Stimulated activated CD8-positive, alpha-beta memory T cell treated with anti-CD3 and anti-CD28 coated beads, Interleukin-2, amount 100 ng/mL, for 1 hour (primary cell): ENCODE measurements at places on chromosomes 13 and 19.

DNA sequence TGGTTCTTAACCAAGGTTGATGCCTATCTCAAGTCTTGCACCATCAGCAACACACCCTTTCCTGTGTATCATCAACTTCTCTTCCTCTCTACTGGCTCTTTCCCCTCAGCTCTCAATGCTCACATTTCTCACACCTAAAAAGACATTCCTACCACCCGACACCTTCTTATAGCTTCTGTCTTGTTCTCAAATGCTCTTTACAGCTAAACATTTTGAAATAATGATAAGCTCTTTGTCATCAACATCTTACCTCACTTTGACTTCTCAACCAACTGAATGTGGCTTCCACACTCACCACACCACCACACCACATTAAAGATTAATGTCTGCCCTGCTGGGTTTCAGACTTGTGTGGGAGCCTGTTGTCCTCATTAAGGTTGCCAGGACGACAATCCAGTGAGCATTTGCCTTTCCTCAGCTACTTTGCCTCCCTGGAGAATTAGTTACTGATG is 67.8 kb downstream of the RXFP2 start:
- peak; percentile 14 for DNase-seq

DNA sequence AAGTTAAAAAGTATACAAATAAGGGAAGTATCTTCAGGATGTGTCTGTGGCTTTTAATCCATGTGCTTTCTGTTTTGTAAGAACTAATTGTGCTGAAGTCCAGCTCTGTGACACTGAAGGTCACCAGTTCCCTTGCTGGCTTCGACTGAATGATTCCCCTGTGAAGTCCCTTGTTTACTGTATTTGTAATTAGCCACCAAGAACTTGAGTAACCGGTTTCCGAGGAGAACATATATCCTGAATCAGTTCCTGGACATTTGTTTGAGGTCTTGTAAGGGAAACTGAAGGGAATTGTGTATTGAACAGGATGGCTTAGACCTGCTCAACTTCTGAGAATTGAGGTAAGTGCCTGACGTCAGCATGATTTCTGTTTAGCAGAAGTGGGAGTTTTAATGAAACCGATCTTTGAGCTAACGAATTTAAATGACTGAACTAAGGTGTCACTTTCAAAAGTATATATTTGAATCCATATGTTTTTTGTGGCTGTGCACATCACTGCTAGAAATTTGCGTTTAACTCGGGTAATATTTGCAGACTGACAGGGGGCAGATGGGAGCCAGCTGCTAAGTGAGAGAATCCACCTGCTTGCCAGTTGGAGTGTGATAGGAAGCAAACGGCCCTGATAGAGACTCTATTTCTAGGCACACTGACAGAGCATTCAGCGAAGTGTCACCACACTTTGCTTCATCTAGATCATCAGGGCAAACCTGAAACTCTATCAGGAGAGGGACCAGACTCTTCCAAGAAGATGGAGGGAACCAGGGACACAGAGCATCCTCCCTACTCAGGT is 530.0 kb downstream of the RFC3 start:
- DNase-seq: no peak

DNA sequence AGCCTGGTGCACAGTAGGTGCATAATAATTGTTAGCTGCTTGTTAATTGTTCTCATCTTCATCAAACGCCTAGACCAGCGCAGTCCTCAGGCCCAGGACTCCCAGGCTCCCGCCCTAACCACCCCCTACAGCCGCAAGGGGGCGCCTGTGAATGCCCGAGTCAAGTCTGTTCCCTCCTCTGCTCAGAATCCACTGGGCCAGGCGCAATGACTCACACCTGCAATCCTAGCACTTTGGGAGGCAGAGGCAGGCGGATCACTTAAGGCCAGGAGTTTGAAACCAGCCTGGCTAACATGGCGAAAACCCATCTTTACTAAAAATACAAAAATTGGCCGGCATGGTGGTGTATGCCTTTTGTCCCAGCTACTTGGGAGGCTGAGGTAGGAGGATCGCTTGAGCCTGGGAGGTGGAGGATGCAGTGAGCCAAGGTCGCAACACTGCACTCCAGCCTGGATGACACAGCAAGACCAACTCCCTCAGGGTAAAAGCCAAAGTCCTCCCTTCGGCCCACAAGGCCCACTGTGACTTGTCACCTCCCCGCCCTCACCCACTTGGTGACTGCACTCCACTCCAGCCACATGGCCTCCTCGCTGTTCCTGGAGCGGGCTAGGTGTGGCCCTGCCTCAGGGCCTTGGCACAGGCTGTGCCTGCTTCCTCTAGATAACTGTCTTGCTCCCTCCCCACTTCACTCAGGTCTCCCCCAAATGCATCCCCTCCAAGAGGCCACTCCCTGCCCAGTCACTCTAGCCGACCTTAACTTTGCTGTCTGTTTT is 9.1 kb downstream of the ZNF653 start:
- peak; percentile 45 for DNase-seq

- DNase-seq: no peak
Observed at GRCh38 chr19:23403581-23404324, 8.5 kb upstream of the ZNF91 start.

DNA sequence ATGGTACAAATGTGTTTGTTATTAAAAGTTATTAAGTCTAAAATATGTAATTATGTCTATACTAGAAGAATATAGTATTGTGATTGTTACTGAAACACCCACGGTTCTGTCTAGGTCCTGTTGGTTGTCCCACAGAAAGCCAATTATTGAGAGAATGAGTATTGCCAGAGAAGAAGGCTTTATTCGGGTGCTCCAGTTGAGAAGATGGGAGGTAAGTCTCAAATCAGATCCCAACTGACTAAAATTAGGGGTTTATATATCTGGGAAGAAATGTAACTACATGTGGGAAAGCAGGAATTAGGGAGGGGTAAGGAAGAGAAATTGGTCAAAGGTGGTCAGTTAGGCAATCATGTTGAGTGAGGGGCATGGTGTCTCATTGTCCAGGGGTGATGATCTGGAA is 798.4 kb downstream of the PCDH17 start:
- DNase-seq: no peak

GRCh38 chr13:75769141-75769905 is 133.2 kb downstream of the LMO7 start:
- DNase-seq: no peak

- DNase-seq: no peak
Observed at GRCh38 chr13:32045982-32046785, 14.6 kb downstream of the FRY start.

DNA sequence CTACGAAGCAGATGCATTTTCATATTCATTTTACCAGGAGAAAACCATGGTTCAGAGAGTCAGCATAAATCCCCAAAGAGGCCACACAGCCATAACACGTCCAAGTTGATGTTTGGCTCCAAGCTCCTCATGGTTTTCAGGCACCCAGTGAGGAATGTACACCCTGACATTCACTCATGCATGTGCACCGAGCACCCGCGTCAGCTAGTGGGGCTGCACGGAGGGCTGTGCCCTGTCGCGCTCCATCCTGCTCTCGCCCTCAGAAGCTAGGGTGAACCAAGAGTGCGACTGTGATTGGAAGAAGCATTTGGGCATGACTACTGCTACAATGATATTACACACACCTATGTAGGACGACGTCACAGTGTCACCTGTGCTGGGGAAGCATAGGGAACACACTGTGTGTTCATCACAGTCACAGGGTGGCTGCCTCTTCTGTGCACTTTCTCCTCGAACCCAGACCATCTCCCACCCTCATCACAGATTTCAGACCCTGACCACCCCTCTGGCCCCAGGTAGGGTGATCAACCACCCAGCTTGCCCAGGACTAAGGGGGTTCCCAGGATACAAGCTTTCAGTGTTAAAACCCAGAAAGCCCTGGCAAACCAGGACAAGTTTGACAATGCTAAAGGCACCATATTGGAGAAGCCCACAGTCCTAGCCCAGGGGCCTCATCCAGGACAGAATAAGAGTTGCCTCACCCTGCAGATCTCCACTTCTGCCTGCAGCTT is 148.6 kb upstream of the ZNF507 start:
- DNase-seq: no peak

GRCh38 chr13:103873725-103874124 is 807.5 kb upstream of the SLC10A2 start:
- no peak for DNase-seq

DNA sequence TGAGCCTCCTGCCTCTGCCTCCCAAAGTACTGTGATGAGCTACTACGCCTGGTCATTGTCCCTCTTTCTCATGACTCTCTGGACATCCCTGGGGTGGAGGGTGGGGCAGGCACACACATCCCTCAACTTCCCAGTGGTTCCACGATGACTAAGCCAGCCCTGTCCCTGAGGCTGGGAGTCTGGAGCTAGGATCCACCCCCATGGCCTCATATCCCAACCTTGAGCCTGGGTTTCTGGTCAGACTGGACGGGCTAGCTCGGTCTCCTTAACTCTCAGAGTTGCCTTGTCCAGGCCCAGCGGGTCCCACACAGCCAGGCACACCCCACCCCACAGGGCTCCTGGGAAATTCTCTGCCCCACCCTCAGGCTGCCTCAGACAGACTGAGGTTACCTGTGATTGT is 19.6 kb downstream of the IER2 start:
- no peak for DNase-seq

DNA sequence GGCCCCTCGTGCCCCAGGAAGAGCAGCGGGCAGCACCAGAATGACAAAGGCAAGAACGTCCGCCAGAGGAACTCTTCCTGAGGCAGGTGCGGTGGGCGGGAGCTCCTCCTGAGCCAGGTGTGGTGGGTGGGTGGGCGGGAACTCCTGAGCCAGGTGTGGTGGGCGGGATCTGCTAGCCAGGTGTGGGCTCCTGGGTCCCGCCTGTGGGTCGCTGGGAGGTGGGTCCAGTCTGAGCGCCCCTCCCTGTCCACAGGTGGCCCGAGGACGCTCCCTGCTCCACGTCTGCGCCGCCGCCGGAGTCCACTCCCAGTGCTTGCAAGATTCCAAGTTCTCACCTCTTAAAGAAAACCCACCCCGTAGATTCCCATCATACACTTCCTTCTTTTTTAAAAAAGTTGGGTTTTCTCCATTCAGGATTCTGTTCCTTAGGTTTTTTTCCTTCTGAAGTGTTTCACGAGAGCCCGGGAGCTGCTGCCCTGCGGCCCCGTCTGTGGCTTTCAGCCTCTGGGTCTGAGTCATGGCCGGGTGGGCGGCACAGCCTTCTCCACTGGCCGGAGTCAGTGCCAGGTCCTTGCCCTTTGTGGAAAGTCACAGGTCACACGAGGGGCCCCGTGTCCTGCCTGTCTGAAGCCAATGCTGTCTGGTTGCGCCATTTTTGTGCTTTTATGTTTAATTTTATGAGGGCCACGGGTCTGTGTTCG is 7.0 kb upstream of the HCN2 start:
- no peak for DNase-seq

GRCh38 chr13:20703780-20704458 is 420 bp downstream of the IL17D start:
- DNase-seq: peak; percentile 41

GRCh38 chr13:105878119-105878700 is 657.3 kb downstream of the EFNB2 start:
- DNase-seq: no peak

DNA sequence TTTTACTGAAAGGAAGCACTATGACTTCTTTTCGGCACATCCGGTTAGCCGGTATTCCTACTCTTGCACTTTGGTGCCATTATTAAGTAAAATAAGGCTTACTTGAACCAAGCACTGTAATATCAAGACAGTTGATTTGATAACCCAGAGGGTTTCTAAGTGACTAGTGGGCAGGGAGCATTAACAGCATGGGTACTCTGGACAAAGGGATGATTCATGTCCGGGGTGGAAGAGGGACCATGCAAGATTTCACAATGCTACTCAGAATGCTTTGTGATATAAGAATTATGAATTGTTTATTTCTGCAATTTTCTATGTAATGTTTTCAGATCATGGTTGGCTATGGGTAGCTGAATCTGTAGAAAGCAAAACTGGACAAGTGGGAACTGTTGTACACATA is 282.1 kb downstream of the TDRD3 start:
- DNase-seq: no peak

DNA sequence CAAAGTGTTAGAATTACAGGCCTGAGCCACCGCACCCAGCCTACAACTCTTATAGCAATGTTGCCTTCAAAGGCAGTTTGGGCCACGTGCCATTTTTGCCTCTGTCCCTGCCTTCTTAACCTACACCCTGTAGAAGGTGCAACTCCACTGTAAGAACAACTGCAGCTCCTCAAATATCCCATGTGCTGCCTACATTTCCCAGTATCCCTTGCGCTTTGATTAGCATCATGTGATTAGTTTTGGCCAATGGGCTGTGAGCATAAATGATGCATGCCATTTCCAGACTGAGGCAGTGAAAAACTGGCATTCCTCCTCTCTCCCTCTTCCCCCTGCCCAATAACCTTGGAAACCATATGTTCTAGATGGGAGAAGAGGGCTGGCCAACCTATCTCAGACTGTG is 75.2 kb upstream of the MRI1 start:
- DNase-seq: no peak

GRCh38 chr13:98309569-98310335 is 132.7 kb upstream of the RNF113B start:
- DNase-seq: no peak
